ENCODE measurements at places on chromosomes 6 and 20. TPM values are rescaled to one million over a fixed set of nuclear protein-coding genes. Genes with fewer than 3 reads are reported as not detected.

The APCDD1L gene
- polyA plus RNA-seq: 0.23 TPM

The IL17F gene
- not detected for polyA plus RNA-seq

The SPATA25 gene
- polyA plus RNA-seq: 1.7 TPM

The VNN1 gene
- 2.4 TPM for polyA plus RNA-seq

The SLC52A3 gene
- 15.1 TPM for polyA plus RNA-seq

The THBS2 gene
- polyA plus RNA-seq: 3.0 TPM

The ARMC12 gene
- not detected for polyA plus RNA-seq

The GJA10 gene
- polyA plus RNA-seq: not detected

The CRISP2 gene
- not detected for polyA plus RNA-seq

The APMAP gene
- 9.6 TPM for polyA plus RNA-seq

The CCN6 gene
- polyA plus RNA-seq: not detected

The LGSN gene
- not detected for polyA plus RNA-seq

The EBF4 gene
- 1.2 TPM for polyA plus RNA-seq

The TRIM38 gene
- 5.1 TPM for polyA plus RNA-seq

The ULBP1 gene
- polyA plus RNA-seq: 0.09 TPM

The TPX2 gene
- 2.4 TPM for polyA plus RNA-seq

The HEY2 gene
- 1.2 TPM for polyA plus RNA-seq
